ENCODE measurements at places on chromosomes 6 and 20. TPM values are rescaled to one million over a fixed set of nuclear protein-coding genes. Genes with fewer than 3 reads are reported as not detected.

The CALHM4 gene
- 0.20 TPM for total RNA-seq

The MUC21 gene
- total RNA-seq: not detected

The NKX2-2 gene
- total RNA-seq: not detected

The SLC35D3 gene
- not detected for total RNA-seq

The LST1 gene
- total RNA-seq: not detected

The CLPSL1 gene
- not detected for total RNA-seq

The SNPH gene
- total RNA-seq: 7.9 TPM

The WFDC5 gene
- total RNA-seq: not detected

The OPN5 gene
- total RNA-seq: not detected

The B3GALT4 gene
- 1.8 TPM for total RNA-seq

The ARHGAP18 gene
- 43.2 TPM for total RNA-seq

- no peak for DNase-seq
These were observed 8.9 kb downstream of the CD164 start for GRCh38 chr6:109373331-109373730.

GRCh38 chr6:152160346-152160745, 352.9 kb downstream of the ESR1 start:
- no peak for DNase-seq

- DNase-seq: no peak
These were observed 243.1 kb downstream of the LRFN2 start for GRCh38 chr6:40343877-40344565.

DNA sequence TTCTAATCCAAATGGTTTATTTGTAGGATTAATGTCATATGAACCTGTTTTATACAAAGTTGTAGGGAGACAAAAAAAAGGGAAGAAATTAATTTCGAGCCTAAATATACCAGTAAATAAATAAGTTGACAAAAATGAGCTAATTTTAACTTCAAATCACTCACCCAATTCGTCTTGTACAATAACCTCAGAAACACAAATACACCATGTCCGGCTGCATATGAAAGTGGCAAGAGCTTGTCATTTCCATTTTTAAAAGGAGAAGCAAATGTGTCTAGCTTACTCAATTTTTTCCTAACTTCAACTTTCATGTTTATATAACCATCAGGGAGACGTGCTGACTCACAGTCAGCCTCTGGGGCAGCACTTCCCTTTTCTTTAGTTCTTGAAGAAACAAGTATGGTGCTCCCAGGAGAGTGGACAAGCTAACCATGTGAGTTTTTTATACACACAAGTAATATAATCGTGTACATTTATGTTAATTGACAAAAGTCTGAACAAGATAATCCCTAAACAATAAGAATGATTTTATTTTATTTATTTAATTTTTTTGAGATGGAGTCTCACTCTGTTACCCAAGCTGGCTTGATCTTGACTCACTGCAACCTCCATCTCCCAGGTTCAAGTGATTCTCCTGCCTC, 55.5 kb upstream of the SGK1 start:
- peak; percentile 82 for DNase-seq

DNA sequence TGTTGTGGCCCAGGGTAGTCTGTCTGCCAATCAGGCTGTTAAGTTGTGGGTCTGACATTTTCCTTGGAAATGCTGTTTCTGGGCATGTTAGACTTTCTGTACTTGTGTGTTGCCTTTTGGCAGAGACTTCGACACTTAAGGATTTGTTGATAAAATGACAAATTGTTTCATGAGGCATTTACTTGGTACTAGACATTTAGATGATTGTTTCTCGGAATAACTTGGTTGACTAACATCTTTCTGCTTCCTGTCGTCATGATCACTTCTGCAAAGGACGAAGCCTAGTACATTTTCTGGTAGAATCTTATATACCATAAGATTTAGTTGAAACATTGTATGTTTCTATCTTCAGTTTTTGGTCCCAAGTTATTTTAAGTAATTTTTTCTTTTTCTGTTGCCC, 34.1 kb downstream of the UTRN start:
- DNase-seq: no peak

GRCh38 chr20:45097485-45098102, 3.3 kb downstream of the KCNS1 start:
- peak; percentile 10 for DNase-seq

DNA sequence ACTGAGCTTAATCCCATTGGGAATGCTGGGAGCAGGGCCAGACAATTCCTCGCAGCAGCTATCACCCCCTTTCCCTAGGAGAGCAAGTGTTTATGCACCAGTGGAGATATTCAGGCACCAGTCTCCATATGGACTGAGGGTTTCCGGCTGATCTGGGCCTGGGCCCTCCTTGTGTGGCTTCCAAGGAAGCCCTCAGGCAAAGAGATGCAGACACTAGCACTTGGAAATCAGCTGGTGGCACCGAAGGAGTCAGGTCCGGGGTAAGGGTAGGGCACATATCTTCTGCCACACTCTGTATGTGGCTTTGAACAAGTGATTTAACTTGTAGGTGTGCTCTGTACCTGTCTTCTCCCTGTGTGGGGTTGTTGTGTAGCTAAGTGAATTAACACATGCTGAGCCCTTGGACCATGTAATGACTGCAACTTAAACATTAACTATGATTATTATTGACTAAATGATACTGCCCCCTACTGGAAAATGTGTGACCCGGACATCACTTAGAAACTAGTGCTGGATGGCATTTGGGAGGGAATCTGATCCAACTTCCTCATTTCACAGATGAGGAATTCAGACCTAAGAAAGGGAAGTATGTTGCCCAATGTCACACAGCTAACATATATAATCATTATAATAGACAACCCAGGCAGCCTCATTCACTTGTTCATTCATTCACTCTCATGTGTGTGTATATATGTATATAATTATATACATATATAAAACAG, 19.3 kb upstream of the WFDC2 start:
- peak; percentile 18 for DNase-seq

DNA sequence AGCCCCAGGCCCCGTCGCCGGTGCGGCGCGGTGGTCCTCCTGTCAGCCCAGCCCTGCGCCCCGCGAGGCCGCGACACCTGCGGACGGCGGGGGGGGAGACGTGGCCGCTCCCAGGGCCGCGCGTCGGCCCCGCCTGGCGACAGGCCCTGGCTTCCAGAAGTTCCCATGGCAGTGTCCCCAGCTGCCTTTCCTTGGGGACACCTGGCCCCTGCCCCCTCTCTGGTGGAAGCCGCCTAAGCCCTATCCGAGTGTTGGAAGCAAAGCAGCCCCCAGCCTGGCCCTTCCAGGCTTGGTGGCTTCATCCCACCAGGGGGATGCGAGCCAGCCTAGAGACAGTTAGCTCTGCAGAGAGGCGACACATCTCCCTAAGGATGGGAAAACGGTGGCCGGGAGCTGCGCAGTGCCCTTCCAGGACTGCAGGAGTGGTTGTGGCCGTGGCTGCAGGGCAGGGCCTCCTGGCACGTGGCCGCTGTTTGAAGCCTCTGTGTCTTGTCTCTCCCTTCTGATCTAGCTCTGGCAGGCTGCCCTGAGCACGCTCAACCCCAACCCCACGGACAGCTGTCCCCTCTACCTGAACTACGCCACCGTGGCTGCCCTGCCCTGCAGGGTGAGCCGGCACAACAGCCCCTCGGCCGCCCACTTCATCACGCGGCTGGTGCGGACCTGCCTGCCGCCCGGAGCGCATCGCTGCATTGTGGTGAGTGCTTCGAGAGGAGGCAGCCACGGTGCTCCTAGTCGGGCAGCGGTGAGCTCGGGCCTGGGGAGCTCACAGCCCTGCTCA, 816 bp downstream of the NPEPL1 start:
- DNase-seq: no peak

GRCh38 chr6:148556410-148556809, 190.4 kb upstream of the UST start:
- no peak for DNase-seq

- DNase-seq: no peak
These were observed 147.1 kb downstream of the PREX1 start for GRCh38 chr20:48680650-48681049.

DNA sequence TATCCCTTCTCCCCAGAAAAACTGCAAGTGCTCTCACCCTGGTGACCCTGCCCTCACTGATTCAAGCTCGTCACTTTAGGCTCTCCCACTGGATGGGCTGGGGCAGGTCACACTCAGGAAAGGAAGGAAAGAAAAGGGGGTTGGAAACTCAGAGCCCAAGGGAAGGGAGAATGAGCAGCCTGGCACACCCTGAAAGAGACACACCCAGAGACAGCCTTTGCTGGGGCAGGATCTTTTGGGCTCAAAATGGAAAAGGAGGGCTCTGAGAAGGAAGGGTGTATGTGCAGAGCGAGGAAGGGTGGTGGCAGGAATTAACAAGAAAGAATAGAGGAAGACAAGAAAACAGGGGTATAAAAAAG, 2.5 kb downstream of the PPP1R18 start:
- no peak for DNase-seq

GRCh38 chr6:34718976-34719375, 22.4 kb upstream of the ILRUN start:
- no peak for DNase-seq

GRCh38 chr6:57195457-57195856, 23.3 kb downstream of the BAG2 start:
- no peak for DNase-seq

DNA sequence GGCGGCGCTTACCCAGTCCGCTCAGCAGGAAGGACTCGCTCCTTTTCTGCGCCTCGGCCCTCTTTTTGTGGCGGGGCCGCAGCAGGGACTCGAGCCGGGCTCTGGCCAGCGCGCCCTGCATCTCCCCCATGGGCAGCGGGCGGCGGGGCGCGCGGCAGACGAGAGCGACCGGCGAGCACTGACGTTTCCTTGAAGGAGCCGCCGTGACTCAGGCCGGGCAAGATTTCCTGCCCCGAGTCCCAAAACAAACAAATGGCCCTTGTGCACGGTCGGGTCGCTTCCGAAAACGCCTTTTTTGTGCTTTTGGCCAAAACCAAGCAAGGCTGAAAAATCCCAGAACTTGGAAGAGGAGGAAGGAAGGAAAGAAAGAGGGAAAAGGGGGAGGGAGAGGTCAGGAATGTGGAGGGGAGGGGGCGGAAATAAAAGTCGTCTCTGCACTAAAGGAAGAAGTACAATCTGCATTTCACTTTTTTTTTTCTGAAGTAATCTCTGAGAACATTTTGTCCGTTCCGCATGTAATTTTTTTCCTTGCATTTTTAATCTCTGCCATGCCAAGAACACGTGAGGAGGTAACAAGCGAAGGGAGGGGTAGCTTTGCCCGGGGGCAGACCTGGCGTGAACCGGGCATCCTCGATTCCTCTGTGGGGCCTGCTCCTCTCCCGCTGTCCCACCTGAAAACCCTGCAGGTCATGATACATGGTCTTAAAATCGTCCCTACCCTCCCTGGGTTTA, 123.3 kb upstream of the SLC2A12 start:
- peak; percentile 60 for DNase-seq

GRCh38 chr6:19788686-19789085, 48.5 kb upstream of the ID4 start:
- DNase-seq: no peak

GRCh38 chr20:43559147-43559987, 540 bp downstream of the SGK2 start:
- DNase-seq: no peak

DNA sequence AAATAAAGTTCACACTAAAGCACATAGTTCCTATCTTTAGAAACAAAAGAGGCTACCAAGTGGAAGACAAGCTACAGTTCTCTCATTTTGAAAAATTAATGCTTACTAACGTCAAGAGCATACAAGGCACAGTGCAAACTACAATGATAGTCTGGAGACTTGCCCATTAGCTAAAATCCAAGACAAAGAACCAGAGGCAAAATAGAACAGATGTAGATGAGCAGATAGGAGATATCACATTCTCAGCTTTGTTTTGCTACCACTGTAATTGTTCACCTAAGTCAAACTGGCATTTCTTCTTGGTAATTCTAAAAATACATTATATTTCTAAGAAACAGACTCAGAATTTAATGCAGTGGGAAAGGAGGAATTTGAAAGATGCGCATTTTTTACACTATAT, 5.2 kb downstream of the TMEM30A start:
- DNase-seq: no peak

DNA sequence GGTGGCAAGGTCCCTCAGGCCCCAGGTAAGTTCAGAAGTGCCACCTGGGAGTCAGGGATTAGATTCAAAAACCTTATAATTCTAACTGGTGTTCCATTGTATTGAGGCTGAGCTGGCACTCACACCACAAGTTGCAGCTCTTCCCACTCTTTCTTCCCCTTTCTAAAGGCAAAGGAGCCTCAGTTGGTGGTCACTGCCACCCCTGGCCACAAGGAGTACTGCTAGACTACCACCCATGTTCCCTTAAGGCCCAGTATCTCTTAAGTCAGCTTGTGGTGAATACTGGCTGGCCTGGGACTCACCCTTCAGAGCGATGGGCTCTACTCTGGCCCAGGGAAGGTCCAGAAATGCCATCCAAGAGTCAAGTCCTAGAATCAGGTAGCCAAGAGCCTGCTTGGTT, 421.1 kb upstream of the KHDRBS2 start:
- no peak for DNase-seq

- no peak for DNase-seq
These were observed 260.6 kb upstream of the TAB2 start for GRCh38 chr6:149056777-149057463.

DNA sequence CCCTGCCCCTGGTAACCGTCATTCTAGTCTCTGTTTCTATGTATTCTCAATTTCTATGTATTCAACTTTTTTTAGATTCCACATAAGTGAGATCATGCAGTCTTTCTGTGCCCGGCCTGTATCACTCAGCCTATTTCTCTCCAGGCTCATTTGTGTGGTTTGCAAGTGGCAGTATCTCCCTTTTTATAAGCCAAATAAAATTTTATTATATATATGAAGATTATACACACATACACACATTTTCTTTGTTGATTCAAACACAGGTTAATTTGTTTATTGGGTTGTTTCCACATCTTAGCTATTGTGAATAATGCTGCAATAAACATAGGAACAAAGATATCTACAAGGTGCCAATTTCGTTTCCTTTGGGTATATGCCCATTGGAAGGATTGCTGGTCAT, 571.7 kb downstream of the DHX35 start:
- DNase-seq: no peak

GRCh38 chr20:891058-891705, 25.0 kb downstream of the ANGPT4 start:
- DNase-seq: no peak

- no peak for DNase-seq
These were observed 148.7 kb upstream of the PHACTR3 start for GRCh38 chr20:59455402-59456341.

GRCh38 chr6:131807644-131808459, at the start of gene ENPP1:
Gene ENPP1 (plus strand): TSS chr6:131808020. CDS start chr6:131808036, 16 bp downstream.
- DNase-seq: peak; percentile 47

GRCh38 chr20:39082622-39083398, 120.7 kb downstream of the DHX35 start:
- no peak for DNase-seq

All from astrocyte (in vitro differentiated cells and primary cell).